ENCODE measurements at places on chromosomes 7 and 10.

DNA sequence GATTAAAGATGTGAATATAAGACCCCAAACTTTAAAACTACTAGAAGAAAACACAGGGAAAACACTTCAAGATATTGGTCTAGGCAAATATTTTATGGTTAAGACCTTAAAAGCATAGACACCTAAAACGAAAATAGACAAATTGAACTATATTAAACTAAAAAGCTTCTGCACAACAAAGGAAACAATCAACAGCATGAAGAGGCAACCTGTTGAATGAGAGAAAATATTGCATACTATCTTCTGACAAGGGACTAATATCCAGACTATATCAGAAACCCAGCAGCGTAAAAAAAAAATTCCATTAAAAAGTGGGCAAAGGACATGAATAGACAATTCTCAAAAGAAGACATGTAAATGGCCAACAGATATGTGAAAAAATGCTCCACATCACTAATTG, 18.6 kb downstream of the PAPSS2 start:
- DNase-seq, result no peak

DNA sequence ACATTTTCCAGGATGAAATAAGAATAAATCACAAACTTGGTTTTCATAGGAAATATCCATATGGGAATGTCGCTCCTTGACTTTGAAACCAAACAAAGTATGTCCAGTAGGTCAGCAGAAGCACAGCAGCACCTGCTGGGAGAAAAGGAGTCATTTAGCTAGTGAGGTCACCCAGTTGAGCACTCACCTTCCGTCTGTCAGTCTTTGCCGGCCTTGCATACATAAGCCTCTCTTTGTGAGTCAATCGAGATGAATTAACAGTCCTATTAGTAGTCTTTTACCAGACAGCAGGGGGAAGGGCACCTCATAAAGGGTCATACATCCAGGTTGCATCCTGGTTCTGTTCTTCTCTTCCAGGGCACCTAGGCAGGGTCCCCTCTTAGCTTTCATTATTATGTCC, 232.5 kb upstream of the FZD1 start:
- no peak for DNase-seq

DNA sequence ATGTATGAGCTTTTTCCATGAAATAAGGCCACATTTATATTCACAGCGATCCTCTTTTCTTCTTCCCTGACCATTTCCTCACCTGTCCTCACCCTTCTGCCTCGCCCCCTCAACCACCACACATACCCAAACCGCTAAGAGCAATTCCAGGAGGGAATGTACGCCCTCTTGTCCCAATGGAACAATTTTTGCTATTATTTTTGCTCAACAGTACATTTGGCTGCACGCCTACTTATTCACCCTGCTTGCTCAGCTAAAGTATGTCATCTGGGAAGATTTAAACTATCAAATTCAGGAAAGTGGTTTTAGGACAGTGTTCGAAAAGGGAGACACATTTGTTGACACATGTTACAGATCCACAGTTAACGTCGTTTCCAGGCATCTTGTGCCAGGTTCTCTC, 252.7 kb downstream of the NEBL start:
- no peak for DNase-seq

DNA sequence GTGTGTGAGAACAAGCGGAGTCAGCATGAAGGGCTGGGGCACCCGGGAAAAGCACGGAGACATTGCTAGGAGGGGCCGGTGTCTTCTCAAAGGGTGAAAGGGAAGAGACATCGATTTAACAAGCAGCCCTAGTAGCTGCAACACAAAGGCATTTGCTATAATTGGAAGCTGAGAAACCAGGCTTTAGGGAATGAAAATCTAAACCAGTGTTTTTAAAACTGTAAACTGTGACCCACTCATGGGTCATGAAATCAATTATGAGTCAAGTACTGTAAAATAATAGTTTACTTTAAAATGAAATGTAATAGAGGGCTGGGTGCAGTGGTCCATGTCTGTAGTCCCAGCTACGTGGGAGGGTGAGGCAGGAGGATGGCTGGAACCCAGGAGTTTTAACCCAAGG, 128.7 kb upstream of the RHEB start:
- DNase-seq, result no peak

DNA sequence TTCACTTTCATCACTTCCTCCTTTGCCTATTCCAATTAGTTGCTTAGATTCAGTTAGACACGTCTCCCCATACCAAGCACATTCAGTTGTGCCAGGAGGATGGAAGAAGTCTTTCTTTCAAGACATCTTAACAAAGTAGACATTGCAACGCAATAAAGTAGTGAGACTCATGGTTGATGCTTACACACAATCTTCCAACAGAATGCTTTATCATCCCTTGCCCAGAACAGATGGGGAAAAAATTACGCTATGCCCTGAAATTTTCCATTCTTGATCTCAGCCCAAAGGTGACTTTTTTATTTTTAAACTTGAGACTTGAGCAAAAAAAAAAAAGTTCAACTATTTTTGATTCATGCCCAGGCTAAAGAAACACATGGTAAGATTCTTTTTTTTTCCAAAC, 74.9 kb downstream of the KCNMA1 start:
- DNase-seq, result peak; percentile 15

DNA sequence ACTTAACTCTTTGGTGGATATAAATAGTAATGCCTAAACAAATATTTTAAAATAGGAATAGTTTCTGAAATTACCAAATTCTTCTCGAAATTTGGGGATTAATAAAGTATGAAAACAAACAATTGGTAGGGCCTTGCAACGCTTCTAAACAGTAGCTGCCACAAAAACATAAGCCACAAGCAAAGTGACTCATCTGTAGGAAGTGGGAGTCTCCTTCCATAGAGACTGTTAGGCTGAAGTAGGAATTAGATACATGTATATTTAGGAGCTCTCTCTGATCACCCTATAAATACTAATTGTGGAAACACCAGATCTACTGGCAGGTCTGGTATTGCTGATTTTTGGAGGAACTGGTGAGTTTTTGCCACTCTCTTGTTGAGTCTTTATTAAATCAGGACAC, 5.7 kb upstream of the LMOD2 start:
- no peak for DNase-seq
